ENCODE measurements at places on chromosomes 7 and 10.

DNA sequence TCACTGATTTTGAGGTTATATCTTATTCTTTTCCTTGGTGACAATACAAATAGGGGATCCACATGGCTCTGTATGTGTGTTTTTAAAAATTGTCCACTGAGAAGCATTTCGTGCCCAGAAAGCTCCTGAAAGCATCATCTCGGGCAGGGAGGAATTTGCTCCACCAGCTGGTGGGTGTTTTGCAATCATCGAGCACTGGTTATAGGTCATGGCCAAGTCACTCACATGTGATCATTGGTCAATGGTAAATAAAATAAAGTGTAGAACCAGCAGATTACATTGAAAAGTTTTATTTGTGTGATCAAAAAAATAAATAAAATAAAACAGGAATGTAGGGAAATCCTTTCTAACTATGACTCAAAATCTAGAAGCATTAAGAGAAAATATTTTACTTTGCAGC, 23.0 kb upstream of the SNX13 start:
- DNase-seq = no peak

DNA sequence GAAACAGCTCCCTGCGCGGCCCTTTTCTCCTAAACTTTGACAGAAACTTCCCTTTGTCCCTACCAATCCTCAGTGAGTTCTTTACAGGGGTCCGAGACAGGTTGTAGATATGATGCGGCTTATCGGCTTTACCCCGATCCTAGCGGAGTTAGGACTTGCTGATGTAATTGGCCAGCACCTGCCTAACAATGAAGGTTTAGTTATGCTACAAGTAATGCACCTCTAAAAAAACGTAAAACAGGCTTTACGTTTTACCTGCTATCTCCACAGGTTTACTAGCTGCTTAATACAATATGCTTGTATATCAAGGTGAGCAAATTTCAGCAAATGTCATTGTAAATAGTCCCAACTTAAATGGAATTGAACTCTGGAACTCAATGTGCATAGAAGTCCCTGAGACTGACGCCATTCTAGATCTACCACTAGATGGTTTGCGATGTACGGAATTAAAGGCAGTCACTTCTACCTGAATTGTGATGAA, 697 bp upstream of the SNX13 start:
- no peak for DNase-seq

DNA sequence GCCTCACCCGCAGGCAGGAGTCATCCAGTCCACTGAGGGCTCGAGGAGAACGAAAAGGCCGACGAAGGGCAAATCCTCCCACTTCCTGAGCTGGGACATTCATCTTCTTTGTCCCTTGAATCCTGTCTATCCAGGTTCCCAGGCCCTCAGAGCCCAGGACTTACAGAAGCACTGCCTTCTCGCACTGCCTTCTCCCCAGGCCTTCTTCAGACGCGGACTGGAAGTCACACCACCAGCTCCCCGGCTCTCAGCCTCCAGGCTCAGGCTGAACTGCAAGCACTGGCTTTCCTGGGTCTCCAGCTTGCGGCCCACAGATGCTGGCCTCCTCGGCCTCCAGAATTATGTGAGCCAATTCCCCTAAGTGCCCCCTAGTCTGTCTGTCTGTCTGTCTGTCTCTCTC, 6.4 kb upstream of the MMP21 start:
- no peak for DNase-seq

- no peak for DNase-seq
Observed at GRCh38 chr10:13681960-13682359, 95.2 kb downstream of the PRPF18 start.

DNA sequence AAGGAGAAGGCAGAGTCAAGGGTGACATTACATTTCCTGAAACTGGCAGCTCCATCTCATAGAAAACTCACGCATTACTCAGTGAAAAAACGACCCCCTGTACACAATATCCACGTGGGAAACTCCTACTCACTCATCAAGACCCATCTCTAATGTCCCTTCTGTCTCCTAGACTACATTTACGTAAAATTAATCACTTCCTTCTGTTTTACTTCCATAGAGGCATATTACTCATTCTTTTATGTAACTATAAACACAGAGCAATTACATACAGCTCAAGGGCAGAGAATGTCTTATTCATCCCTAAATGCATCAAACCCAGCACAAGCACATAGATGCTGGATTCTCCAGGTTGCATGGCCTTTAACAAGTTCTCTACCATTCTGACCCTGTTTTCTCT, 281.8 kb downstream of the KCNMA1 start:
- DNase-seq = no peak

- no peak for DNase-seq
Observed at GRCh38 chr7:107152011-107152410, 16.8 kb upstream of the HBP1 start.

- DNase-seq = no peak
Observed at GRCh38 chr10:73262105-73262730, 9.8 kb upstream of the MRPS16 start.

DNA sequence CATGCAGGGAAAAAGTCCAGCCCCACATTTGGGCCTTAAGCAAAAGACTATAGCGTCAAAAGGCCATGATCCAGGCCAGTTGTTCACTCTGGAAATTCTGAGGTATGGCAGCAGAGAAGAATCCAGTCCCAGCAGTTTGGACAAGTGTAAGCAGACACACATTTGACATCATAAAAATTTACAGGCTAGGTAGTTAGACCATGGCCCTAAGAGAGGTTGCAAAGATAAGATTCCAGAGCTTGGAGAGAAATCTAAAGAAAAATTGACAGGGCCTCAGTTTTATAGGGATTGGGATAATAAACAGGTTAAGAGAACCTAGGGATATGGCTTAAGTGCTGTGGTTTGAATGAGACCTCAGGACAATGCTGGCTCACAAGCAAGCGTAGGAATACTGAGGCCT, 884.4 kb upstream of the SORCS1 start:
- DNase-seq = no peak

GRCh38 chr7:90988516-90988915, 275.7 kb upstream of the FZD1 start:
- DNase-seq = no peak

DNA sequence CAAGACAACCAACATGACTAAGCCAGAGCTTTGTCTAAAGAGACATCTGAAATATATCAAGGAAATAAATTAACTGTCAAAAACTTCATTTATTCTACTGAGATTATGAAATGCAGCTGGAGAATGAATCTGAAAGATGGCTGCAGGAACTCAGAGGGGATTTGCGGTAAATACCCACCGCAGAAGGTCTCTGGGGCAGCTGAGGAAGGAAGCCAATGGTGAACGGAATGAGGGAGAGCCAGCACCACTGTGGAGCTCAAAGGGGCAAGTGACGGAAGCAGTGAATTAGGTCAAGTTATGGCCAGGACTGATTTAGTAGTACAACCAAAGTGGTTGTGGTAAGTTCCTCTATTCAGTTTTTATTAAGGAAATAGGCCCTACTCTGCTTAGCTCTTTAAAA, 215.3 kb upstream of the GLI3 start:
- no peak for DNase-seq

DNA sequence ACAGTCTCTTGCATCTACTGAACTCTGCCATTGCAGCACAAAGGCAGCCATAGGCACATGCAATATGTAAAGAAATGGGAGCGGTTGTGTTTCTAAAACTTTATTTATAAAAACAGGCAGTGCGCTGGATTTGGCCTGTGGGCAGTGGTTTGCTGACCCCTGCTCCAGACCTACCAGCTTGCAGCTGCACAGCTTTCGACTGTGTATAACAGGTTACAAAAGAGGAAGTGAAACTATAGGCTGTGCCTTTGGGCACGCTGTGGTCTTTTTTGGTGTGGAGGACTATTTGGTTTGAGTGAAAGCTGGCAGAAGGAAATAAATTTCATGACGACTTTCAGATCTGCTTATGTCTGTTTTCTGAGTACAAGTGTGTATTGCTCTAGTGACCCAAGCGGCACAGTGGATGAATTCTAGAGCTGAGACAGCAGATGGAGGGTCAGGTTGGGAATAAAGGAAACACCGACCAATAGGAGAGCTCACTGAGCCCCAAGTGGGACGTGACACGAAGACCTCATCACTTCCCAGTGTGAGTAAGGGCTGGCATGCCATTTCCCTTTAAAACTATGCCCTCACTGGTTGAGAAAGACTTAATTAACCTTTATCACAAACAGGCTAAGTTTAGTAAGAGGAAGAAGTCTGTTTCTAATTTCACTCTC, 152.7 kb downstream of the ANK3 start:
- DNase-seq = peak; percentile 49

- DNase-seq = no peak
Observed at GRCh38 chr7:70457883-70458680, 673.9 kb upstream of the GALNT17 start.

DNA sequence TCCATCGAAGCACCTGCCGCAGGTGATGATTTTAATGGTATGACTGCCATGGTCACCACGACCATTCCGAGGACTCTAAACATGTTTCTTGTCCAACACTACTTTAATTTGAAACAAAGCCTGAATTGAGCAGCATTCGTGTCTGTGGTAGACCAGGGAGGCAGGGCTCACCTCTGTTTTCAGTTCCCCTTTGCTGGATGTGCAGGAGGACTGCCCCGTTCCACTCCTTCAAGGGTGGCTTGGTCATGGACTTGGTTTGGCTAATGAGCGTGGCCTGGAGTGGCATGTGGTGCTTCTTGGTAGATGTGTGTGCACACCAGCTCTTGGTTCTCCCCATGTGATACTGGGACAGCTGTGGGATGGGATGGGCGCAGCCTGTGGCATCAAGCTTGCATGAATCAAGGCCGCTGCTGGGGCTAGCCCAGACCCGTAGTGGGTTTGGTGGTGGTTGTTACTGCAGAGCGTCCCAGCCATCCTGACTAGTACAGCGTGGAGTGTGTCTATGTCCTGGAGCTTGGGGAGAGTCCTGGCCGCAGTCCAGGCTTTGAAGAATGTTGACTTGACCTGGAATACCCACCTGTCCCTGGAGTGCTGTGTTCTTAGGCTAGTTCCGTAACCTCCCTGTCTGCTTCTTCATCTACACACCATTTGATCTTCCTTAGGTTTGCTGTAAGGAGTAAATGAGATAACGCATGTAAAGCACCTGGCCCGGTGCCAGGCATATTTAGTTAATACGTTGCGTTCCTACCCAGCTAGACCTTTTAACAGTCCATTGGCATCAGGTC, 34.8 kb downstream of the MGMT start:
- no peak for DNase-seq

GRCh38 chr10:60862517-60862916, 81.5 kb downstream of the RHOBTB1 start:
- DNase-seq = no peak

All from activated CD4-positive, alpha-beta T cell treated with anti-CD3 and anti-CD28 coated beads for 36 hours (primary cell).